ENCODE measurements at places on chromosomes 2 and 18. TPM values are rescaled to one million over a fixed set of nuclear protein-coding genes. Genes with fewer than 3 reads are reported as not detected.

GRCh38 chr2:219727771-219728429, 100.5 kb downstream of the SLC4A3 start:
- peak; percentile 75 for ATAC-seq

DNA sequence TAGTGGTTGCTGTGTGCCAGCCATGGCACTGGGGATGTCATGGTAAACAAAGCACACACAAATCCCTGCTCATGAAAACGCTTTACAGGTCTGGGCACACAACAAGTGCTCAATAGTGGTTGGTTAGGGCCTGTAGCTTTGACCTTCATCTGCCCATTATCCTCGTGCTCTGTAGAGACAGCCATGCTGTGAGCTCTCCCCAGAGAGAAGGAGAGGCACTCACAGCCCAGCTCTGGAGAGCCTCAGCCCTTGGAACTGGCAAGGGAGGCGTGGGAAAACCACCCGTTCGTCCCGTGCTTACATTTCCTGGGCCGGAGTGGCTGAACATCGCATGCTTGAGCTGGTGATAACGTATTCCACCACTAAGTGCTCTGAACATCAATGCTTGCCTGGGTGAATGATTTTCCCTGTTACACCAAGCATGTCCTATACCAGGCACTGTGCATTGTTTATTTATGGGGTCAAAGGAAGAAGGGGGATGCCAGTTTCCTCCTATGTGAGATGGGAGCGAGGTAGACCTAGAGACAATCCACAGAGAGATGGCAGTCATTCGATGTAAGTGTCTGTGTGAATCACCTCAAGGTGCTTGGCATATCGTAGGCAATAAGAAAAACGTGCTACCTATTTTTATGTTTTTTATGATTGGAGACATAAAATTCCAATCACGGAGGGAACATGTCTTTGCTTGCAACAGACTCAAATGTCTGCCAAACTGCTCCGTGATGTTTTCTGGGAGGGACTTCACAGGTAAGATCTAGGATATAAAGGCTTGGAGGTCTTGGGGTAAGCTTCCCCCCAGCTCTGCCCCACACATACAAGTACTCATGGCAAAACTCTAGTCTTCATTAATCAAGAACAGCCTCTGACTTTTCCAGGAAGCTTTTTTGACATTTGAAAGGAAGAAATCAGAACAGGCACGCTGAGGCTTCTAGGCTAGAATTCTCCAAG, 75.5 kb downstream of the DDX1 start:
- no peak for ATAC-seq

DNA sequence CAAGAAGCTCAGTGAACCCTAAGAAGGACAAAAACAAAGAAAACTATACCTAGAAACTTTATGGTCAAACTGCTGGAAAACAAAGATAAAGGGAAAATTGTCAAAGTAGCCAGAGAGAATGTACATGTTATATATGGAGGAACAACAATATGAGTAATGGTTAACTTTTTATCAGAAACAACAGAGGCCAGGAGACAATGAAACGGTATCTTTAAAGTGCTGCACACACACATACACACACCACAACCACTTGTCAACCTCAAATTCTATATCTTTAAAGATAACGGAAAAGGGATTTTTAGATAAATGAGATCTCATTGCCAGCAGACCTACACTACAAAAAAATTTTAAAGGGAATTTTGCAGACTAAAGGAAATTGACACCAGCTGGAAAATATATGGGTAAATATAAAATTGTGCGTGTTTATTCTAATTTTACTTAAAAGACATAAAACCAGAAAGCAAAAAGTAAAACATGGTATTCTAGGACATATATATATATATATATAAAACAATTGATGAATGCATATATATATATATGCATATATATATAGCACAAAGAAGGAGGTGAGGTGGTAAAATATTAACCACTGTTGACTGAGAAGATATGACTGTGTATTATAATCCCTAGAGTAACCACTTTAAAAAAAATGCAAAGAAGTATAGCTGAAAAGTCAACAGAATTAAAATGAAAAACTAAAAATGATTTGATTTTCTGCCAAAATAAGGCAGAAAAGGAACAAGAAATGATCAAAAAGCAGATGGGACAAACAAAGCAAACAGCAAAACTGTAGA, 172.0 kb downstream of the SRBD1 start:
- no peak for ATAC-seq

CDCA7 gene
- total RNA-seq = 1.5 TPM
